Lung microvascular endothelial cell (primary cell): ENCODE measurements at places on chromosomes 2 and 18. TPM values are rescaled to one million over a fixed set of nuclear protein-coding genes. Genes with fewer than 3 reads are reported as not detected.

DNA sequence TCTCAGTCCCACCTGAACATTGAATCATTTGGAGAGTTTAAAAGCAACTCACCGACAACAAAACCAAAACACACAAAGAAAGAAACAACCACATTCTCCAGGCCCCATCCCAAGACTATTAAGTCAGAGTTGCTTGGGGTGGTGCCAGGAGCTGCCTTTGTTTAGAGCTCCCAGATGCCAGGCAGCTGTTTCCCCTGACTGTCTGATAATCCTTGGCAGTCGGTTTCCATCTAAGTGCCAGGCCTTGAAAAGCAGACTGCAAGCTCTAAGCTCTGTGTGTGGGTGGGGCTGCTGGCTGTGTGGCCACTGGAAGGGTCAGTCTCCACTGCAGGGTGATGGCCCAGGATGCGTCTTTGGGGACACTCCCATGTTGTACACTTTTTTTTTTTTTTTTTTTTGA is 255.3 kb upstream of the AGAP1 start:
- peak; percentile 53 for DNase-seq

Gene IL1F10
- not detected in 2 replicates for total RNA-seq

DNA sequence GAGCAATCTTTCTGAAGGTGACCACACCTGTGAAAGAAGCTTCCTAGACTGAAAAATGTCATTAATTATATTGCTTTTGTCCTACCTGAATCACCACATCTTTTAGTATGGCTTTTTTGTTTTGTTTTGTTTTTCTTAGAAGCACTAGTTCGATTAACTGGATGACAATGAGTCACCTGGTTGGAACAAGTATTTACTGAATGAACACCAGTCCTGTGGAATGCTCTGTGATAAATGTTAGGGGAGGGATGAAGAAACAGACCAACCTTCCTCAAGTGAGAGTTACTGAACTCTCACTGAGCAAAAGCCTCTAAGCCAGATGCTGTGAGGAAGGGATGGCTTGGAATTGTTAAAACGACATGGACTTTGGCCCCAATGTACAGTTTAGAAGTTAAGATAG is 26.8 kb upstream of the DCC start:
- no peak for DNase-seq

DNA sequence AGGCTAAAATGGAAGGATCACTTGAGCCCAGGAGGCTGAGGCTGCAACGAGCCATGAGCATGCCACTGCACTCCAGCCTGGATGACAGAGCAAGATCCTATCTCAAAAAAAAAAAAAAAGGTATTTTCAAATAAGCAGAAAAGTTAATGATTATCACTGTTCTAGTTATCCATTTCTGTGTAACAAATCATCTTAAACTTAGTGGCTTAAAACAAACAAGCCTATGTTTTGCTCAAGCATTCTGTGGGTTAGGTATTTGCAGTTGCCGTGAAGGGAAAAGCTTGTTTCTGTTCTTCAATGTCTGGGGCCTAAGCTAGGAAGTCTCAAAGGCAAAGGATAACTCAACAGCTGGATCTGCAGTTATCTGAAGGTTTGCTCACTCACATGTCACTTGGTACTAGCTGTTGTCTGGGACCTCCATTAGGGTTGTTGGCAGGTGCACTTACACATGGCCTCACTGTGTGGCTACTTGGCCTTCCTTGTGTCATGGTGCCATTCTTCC is 14.1 kb downstream of the MFF start:
- DNase-seq: no peak

- no peak for DNase-seq
Observed at GRCh38 chr2:82964341-82964740, 1494.7 kb downstream of the SUCLG1 start.

- no peak for DNase-seq
Observed at GRCh38 chr2:32246911-32247310, 17.8 kb downstream of the NLRC4 start.

DNA sequence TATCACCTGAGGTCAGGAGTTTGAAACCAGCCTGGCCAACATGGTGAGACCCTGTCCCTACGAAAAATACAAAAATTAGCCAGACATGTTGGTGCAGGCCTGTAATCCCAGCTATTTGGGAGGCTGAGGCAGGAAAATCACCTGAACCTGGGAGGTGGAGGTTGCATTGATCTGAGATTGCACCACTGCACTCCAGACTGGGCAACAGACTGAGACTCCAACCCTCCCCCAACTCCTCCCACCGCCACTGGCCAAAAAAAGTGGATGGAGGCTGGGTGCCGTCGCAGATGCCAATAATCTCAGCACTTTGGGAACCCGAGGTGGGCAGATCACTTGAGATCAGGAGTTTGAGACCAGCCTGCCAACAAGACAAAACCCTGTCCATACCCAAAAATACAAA is 10.1 kb upstream of the SPIRE1 start:
- no peak for DNase-seq

Gene KCNF1
- 3.5 and 4.0 TPM in 2 replicates for total RNA-seq

DNA sequence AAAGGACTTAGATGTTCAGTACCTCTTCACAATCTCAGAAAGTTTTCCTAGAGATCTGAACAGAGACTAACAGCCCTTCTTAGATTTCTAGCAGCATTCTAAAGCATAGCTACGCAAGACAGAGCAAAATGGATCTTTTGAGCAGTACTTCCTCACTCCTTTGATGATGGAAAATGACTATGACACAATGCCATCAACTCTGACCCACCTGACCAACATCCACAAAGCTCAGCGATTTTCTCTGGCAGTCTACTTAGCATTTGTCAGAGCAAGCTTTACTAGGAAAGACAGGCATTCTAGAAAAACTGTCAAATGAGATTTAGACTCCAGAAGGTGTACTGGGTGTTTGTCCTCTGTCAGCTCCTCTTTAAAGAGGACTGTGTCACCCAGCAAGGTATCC is 180.9 kb upstream of the ACVR2A start:
- no peak for DNase-seq

DNA sequence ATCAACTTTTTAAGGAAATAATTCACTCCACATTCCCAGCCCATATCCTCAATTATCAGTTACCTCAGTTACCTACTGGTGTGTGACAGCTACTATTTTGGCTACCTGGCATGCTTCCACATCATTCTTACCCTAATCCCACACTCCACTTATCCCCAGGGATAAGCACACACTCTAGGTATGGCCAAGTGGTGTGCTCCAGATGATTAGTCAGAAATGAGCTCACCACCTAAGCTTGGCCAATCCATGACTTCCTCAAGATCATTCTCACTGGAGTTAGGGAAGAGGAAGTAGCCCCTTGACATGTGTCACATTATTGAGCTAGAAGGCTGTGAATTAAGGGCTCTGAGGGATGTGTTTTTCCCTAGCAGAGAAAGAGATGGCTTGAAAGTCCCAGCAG is 20.9 kb upstream of the SMAD4 start:
- DNase-seq: no peak

Gene CCDC74A
- total RNA-seq: 3.5 and 5.6 TPM in 2 replicates

DNA sequence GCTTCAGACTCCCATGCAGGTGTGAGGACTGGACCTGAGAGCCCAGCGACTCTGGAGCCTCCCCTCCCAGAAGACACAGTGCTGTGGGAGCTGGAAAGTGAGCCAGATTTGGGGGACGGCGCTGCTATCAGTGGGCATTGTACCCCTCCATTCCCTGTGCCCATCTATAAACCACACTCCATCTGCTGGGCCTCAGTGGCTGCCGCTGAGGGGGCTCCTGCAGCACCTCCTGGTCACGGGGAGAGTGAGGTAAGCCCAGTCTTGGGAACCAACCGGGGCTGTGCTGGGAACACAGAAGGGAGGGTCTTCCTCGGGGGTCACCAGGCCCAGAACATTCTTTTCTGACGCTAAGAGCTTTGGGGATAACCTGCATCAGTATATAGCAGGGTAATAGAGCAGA is 9.5 kb downstream of the PSD4 start:
- DNase-seq: no peak

Gene SLC30A3
- 7.8 and 16.9 TPM in 2 replicates for total RNA-seq

Gene POTEJ
- 0.22 and 0.60 TPM in 2 replicates for total RNA-seq

Gene KCNK3
- total RNA-seq: not detected in 2 replicates

Gene SRD5A2
- total RNA-seq: not detected in 2 replicates

Gene KCNG2
- 0.44 and 1.4 TPM in 2 replicates for total RNA-seq

- peak; percentile 99 for DNase-seq
Observed at GRCh38 chr2:12169721-12170120, 423.3 kb downstream of the LPIN1 start.

Gene PLEK
- under 0.01 TPM in 2 replicates for total RNA-seq

Gene REG1B
- not detected in 2 replicates for total RNA-seq

Gene ERLEC1
- total RNA-seq: 45.5 and 70.6 TPM in 2 replicates

- DNase-seq: no peak
Observed at GRCh38 chr2:17104454-17104853, 413.8 kb downstream of the RAD51AP2 start.

DNA sequence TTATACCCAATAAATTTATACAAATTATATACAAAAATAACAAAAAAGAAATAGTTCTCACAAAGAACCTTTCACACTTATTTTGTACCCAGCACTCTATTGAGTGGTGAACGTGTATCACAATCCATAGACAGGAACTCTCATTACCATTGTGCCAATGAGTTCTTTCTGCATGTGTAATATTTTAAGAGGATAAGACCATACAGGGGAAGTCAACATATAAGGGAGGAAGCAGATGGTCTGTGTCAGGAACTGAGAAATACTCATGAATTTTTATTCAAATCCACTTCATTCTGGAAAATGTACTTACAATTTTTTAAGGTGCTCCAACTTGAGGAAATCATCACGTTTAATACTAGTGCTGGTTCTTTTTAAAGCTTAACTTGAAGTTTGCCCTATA is 27.1 kb upstream of the ELOA2 start:
- DNase-seq: peak; percentile 15

Gene MOGAT1
- total RNA-seq: not detected in 2 replicates

Gene ZSWIM2
- not detected in 2 replicates for total RNA-seq
